ENCODE measurements at places on chromosomes 12 and 14.

DNA sequence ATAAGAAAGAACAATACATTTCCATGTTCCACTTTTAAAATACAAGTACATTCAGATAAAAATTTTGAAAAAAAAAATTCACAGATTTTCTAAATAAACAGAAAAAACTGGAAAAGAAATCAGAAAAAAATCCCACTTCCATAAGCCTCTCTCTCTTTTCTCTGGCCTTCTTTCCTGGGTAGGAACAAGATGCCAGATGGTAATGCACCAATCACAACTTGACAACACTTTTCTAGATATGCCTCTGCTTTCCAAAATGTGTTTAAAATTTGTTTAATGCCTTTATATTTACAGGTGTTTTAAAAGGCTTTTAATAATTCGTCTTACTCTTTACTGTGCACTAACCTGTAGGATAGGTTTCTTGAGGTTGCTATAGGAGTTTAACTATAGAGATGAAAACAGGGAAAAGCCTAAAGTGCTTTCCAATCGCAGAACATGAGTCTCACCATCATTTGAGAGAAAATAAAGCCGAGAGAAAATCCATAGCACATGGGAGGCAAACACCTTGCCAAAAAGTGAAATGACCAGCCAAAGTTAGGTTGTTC, 74.2 kb downstream of the TMTC1 start:
- DNase-seq = no peak

DNA sequence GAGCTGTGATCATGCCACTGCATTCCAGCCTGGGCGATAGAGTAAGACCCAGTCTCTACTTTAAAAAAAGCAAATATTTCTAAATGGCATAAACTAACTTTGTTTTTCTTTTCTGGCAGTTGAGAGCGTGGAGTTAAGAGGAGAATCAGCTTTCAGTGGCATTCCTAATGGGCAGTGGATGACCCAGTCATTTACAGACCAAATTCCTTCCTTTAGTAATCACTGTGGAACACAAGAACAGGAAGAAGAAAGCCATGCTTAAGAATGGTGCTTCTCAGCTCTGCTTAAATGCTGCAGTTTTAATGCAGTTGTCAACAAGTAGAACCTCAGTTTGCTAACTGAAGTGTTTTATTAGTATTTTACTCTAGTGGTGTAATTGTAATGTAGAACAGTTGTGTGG, 21.2 kb downstream of the TDG start:
- no peak for DNase-seq

DNA sequence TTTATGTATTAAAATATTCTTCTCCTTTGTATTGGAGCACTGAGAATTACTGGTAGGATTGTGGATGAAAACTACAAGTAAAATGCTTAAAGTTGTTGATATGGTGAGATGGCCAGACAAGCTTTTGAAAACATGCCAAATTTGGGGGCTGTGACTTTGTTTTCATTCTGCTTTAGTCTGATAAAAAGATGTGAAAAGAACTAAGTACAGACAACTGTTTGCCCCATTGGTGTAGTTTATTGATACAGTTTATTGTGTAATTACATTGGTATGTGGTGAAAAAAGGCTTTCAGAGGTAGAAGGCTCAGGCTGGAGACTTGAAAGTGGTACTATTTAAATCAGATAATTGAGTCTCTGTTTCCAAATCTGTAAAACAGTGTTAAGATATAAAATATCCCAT, 746.8 kb downstream of the DIO2 start:
- no peak for DNase-seq

DNA sequence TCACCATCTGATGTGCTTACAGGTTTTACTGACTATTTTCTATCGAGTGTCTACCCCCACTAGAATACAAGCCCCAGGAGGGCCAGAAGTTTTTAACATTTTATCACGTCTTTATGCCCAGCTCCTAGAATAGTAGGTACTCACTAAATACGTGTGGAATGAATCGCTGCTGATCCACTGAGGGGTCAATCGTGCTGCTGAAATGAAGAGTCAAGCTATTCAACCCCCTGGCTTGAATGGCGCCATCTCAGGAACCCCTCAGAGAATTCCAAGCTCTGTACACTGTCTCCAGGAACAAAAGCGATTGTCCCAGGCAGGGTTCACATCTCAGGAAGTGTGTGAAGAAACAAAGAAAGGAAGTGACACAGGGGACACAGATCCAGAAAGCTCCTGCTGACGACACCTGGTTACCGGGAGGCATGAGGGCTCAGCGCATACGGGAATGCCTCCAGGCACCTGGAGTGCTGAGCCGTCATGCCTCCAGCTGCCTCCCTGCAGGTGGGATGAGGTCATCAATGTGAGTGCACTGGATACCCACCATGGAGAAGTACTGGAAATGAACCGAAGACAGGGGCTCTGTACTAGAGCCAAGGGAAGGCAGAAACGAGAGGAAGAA, 45.6 kb downstream of the PITPNM2 start:
- no peak for DNase-seq

- DNase-seq = no peak
Observed at GRCh38 chr12:52650520-52651081, 1.4 kb downstream of the KRT2 start.

- no peak for DNase-seq
Observed at GRCh38 chr12:46386877-46387629, 14.5 kb upstream of the SLC38A2 start.

GRCh38 chr12:106054049-106054448, 84.7 kb downstream of the NUAK1 start:
- no peak for DNase-seq

DNA sequence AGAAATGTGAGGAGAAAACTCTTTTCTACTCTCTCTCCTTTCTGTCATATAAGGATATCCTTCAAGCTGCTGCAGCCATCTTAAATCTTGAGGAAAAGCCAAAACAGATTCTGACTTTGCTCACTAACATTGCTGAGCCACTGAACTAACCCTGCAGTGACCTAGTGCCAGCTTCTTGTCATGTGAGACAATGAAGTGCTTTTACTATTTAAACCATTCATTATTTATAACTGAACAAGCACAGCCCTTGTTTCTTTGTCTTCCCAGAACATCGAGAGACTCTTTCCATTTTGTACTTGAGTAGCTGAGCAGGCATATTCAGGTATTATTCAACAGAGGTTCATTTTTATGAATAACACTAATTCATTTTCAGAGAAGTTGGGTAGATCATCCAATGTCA, 455.0 kb upstream of the TMPO start:
- DNase-seq = no peak

DNA sequence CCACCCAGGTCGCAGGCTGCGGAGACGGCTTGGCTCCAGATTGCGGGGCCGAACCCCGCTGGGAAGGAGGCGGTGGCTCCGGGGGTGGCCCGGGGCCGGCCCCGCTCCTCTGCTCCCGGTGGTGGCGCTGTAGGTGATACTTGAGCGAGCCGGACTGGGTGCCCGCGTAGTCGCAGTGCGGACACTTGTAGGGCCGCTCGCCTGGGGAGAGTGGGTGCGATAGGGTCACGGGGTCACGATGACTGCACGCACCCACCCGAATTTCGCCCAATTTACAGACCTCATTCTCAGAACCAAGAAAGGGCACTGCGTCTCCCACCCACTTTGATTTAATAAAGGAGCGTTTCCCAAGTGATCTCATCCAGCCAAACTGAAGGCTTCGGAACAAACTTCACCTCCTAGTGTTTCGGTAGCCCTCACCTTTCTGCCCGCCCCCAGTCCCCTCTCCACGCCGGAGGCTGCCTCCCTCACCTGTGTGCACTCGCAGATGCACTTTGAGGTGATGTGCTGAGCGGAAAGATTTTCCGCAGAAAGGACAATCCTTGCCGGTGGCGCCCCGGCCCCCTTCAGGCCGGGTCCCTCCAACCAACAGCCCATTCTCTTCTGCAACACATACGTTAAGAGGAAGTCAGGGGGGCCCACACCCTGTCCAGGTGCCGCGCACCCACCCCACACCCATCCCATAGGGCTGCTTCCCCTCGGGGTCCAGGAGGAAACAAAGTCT, 7.4 kb downstream of the ZNF219 start:
- no peak for DNase-seq

DNA sequence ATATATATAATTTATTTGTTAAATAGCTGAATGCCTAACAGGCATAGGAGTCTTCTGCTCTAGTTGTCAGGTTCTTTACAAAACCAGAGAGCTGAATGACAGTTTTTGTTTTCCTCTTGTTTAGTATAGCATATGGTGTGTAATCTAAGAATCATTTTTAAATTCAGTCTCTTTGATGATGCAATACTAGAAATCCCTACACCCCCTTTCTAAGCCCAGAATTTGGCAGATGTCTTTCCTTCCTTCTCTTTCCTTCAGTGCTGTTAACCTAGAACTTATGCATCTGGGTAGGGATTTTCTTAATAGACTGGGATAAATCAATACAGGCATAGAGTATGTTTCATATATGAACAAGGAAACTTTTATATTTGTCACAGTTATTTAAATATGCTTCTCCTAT, 198.1 kb downstream of the KCNH5 start:
- DNase-seq = no peak

GRCh38 chr12:106248312-106248845, 559 bp upstream of the CKAP4 start:
- DNase-seq = no peak

- DNase-seq = no peak
Observed at GRCh38 chr12:26702741-26703140, 130.3 kb downstream of the ITPR2 start.
